ENCODE measurements at places on chromosomes 1 and 21.

GRCh38 chr1:99992760-99993467 is 23.1 kb downstream of the SLC35A3 start:
- no peak for DNase-seq

DNA sequence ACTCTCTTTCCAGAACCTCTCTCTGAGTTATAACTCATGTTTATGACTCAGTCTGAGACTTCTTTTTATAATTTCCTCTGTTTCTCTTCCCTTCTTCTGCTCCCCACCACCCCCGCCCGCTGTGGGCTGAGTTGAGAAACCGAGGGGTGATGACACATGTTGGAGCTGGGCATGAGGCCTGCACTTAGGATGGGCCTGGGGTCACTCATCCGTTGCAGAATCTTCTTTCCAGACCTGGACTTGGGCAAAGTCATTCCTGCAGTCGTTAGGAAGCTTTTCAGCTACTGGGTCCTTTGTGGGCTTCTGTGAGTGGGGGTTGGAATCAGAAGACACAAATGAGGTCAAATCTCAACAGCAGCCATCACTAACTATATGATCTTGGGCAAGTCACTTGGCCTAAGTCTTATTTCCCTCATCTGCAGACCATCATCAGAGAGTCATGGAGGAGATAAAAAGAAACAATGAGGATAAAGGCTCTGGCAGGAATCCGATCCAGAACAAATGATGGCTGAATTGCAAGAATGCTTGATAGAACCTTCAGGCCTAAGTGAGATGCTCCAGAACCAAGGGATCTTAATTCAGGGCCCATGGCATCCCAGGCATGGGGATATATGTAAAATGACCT is 53.4 kb downstream of the RPS6KA1 start:
- no peak for DNase-seq

GRCh38 chr21:37450445-37450941 is 83.9 kb downstream of the DYRK1A start:
- no peak for DNase-seq

DNA sequence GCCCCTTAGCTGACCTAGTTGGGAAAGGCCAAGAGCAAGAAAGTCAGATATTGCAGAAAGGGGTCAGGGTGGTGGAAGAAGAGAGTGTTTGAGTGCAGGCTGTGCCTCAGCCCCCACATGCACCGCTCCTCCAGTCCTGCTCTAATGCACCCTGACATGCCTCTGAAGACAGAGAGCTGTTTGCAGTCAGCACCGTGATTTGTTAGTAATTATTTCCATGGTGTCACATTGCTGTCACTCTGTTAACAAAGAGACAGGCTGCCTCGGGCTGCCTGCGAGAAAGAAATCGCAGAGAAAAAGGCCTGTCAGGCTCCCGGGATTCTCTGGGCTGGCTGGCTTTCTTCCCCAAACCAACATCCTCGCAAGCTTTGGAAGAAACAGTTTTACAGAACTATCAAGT is 58.3 kb downstream of the ERI3 start:
- DNase-seq = no peak

DNA sequence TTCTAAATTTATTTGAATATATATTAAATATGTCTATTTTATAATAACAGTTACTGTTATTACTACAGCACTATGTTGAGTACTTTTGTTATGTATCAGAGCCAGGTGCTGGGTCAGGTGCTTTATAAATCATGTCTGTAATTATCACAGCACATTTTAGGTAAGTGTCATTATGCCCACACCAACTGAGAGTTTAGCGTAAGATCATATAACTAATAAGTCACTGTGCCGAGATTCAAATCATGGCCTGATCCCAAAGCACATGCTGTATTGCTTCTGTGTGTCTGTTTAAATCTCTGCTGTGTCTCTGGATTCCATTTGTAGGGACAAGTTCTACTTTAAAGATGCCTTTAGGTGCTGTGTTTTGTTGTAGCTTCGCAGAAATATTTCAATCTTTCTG is 1.9 kb downstream of the GPSM2 start:
- DNase-seq = no peak

DNA sequence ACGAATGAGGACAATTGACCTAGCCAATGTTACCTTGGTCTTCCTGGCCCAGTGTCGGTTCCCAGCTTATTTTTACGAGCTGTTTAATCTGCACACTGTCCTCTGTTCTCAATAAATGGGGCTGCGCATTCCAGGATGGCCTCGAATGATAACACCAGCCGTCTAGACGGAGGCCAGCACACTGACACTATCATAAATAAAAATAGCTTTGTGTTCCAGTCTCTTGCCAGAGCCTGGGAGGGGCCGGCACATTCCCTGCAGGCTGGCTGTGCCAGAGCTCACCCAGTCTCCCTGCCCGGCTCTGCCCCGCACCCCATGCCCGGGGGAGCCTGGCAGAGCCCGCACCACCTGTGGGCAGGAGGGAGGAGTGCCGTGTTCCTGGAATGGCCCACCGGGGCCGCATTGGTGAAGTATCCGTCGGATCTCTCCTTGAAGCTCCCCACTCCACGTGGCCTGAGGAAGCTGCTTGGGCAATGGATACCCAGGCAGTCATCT is 92.1 kb downstream of the SPSB1 start:
- no peak for DNase-seq

DNA sequence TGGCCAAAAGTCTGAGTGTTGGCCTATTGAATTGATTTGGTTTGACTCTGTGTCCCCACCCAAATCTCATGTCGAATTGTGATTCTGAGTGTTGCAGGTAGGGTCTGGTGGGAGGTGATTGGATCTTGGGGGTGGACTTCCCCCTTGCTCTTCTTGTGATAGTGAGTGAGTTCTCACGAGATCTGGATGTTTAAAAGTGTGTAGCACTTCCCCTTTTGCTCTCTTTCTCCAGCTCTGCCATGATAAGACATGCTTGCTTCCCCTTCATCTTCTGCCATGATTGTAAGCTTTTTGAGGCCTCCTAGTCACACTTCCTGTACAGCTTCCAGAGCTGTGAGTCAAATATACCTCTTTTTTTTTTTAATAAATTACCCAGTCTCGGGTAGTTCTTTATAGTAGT is 297.1 kb upstream of the ZRANB2 start:
- no peak for DNase-seq

- peak; percentile 95 for DNase-seq
Observed at GRCh38 chr1:227759341-227760300, 24.4 kb downstream of the SNAP47 start.

GRCh38 chr1:228101994-228102790 is 933 bp downstream of the C1orf35 start:
- no peak for DNase-seq

- DNase-seq = peak; percentile 47
Observed at GRCh38 chr1:160993544-160994193, 27.3 kb downstream of the F11R start.

GRCh38 chr21:33064623-33065390 is 5.1 kb upstream of the OLIG1 start:
- no peak for DNase-seq

GRCh38 chr21:33201956-33202355 is 27.8 kb upstream of the IFNAR2 start:
- DNase-seq = no peak

DNA sequence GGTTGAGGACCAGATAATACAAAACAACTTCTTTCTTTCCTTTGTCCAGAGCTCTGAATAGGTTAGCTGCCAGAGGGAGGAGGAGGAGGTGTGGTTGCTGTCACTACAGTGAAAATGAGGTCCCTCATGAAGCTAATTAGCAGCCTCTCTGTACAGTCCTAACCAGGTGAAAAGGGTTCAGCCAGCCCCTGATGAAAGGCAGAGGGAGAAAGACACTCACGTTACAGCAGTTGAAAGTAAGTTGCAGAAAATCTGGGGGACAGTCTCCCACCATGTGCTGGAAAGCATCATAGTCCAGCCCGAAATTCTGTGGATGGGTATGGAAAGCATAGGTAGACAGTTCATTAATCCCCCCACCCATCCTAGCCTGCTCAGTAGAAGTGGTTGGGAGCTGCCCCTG is 6.2 kb upstream of the MUTYH start:
- DNase-seq = no peak

DNA sequence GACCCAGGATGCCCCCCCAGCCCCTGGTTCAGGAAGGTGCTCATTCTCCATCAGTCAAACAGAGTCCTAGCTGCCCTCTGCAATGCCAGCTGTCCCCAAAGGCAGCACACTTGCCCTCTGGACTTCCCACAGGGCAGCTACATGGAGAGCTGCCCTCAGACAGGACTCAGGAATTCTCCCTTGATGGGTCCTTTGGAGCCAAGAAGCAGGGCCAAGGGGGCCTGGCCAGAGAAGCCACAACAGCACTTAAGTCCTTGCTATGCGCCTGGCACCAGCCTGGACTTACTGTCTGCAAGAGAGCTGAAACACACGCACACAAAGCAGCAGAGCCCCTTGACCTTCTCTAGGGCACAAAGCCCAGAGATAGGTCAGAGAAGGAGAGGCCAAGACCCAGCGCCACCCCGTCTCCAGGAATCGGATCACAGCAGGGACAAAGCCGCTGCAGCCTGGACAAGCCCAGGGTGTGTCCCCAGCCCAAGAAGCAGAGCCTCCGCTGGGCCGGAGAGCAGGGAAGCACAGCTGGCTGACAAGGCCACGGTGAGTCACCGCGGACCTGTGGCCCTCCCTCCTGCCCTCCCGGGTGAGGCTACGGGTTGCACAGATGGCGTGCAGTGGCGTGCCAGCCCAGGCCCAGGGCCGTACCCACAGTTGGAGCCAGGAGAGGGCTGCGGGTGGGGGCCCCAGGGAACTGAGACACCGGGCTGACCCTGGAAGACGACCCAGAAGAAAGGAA is 1.7 kb downstream of the WNT9A start:
- no peak for DNase-seq

DNA sequence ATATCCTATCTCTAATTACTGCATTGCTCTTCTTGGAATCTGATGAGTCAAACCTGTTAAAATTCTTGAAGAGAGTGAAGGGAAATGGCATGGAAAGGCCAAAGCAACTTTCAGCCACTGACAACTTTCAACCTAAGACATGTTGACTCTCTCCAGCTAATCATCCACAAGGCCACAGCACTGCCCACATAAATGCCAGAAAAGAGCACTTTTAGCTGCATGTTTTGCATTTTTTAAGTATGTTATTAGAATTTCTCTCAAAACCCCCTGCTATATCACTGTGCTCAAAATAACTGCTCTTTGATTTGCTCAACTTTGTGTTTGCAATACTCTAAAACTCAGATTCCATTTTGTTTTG is 352.5 kb downstream of the ADGRL2 start:
- DNase-seq = no peak

DNA sequence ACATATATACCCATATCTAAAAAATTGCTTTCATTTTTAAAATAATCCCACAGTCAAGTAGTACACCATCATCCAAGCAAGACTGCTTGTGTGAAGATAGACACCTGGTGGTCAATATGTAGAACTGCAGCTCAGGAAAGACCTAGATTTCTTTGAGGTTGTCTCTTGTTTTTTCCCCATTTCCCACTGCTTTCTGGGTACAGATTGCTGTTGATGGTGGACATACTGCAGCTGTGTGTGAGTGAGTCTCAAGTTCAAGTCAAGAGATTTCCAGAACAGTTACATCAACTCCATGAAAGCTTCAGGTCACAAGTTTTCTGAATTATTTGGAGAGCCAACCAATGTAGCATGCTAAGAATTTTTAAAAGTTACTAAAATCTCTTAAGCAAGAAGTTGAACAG is 306.4 kb downstream of the DUSP10 start:
- no peak for DNase-seq

- no peak for DNase-seq
Observed at GRCh38 chr1:110216844-110217444, 6.8 kb downstream of the KCNC4 start.

DNA sequence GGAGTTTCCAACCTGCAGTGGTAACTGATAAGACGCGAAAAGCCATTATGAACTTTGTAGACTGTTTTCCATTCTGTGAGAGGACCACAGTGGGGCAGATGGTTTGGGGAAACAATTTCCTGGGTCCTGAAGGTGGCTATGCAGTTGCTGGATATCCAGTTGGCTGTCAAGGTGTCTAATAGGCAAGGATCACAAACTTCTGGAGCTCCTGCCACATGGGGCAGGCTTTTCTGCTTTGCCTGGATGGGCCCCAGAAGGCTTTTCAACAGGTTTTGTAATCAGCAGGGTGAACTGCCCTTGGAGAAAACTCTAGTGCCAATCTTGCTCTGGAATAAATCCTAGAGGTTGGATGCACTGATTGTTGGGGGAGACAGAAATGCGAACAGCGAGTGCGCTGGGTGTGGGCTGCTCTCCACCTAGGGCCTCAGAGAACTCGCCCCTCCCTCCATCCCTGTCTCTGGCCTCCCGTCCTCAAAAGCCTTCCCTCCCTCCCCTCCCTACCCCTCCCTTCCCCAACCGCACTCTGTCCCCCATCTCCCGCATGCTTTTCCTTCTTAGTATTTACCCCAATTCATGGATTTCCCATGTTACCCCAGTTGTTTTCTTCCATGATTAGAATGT is 210.3 kb upstream of the USP24 start:
- no peak for DNase-seq

DNA sequence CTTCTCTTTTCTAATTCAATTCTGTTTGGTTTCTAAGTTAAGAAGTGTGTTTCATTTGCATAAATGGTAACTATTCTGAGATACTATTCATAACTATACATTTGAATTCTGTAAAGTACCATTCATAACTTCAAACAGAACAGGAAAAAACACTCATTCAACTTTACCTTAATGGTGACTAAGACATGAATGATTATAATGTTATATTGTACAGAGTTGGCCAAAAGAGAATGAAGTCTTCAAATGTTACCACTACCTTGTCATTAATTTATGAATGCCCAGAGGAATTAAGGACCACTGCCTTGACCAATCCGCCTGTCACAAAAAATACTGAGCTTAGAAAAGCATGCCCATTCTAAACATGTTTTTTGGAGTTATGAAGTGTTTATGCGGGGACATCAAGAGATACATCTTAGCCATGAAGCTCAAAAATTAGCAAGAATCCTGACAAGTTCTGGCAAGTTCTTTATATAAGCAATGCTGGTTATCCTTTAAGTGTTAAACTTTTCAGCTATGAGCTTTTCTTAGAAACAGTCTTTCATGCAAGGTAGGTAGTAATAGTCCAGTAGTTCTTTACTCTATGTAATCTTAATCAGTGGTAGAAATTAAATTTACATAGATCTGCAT is 7.9 kb downstream of the WASF2 start:
- no peak for DNase-seq

DNA sequence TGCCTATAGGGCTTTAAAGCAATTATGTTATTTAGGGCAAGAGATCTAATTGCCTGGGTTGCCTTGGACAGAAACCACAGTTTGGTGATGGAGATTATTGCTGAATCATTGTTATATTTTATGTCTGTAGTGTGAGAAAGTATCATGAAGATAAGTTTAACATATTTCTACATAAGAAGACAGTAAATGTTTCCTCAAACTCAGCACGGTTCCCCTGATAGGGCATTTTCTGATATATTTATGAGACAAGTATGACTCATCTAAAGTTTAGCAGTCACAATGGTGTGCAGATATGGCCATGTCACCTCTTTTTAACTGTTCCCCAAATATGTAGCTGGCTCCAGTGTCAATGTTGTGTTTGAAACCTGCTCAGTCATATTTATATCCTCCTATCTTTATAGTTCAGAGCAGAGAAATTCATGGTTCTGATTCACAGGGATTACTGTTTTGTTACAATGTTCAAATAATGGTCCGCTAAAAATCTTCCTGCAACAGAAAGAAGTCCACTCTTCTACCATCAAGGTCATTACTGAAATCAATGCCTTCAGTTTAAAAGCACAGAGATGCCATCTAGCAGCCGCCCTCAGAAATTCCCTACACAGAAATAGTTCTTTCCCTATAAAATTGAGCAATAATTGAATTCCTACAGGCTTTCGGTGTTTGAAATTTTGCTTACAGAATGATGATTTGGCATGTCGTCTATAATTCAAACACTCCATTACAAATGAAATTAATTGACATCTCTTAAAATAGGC is 3.7 kb downstream of the OLFM3 start:
- no peak for DNase-seq

- DNase-seq = peak; percentile 31
Observed at GRCh38 chr1:165397944-165398343, 41.4 kb upstream of the LMX1A start.

Data from non-pigmented ciliary epithelial cell (primary cell).